ENCODE measurements at places on chromosomes 12 and 14.

GRCh38 chr14:89332031-89332430, 85.0 kb downstream of the FOXN3 start:
- no peak for DNase-seq

DNA sequence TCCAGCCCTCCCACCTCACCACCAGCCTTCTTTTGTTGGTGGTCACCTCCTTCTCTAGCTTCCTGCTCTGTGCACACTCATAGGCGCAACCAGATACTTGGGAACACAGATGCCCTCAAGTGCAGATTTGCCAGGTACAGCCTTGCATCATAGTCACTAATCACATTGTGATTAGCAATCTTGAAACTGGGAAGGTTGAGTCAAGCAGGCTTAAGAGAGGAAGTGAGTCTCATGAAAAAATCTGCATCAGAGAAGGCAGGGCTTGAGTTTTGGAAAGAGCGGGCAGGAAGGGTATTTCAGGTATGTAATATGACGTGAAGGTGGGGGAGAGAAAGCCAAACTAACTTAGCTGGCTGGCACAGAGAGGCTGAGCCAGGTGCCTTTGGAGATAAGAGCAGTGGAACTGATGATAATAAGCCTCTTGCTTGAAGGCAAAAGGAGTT, 2.7 kb upstream of the RABGGTA start:
- DNase-seq = no peak

- DNase-seq = no peak
These were observed 23.1 kb downstream of the EXD2 start for GRCh38 chr14:69214393-69214792.

GRCh38 chr12:18798535-18799361, 60.8 kb downstream of the CAPZA3 start:
- no peak for DNase-seq

GRCh38 chr12:29113101-29113500, 36.0 kb upstream of the FAR2 start:
- no peak for DNase-seq

GRCh38 chr14:100128688-100129087, 30.8 kb downstream of the DEGS2 start:
- no peak for DNase-seq

GRCh38 chr14:63523735-63524426, 19.3 kb downstream of the PPP2R5E start:
- no peak for DNase-seq

GRCh38 chr14:75911883-75912282, 69.9 kb downstream of the TGFB3 start:
- no peak for DNase-seq

DNA sequence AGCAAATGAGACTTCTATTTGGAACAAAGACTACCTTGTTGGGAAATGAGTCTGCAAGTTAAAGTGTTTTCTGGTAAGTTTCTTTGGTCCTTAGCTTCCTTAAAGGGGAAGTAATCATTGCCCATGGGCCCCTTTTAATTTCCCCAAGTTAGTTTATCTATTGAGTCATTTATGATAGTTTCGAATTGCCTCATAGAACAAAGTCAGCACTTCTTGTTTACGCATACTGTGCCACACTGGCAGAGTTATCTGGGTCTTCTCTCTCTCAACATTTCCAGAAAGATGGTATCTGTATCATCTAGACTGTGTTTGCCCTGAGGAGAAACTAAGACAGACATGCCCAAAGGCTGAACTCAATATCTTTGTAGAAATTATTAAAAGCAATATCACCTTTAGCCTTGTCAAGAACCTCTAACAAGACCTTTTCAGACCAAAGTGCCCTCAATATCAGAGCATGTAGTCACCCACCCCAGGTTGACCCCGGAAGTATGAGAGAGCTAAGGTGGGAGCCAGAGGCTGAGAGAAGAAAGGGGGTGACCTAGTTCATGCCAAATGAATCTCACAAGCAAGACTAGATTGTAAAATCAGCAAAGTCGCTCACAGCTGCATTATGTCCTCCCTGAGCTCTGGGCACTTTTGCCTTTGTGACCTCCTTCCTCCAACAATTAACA, 40.0 kb downstream of the GPR65 start:
- no peak for DNase-seq

- no peak for DNase-seq
These were observed 198.2 kb upstream of the CNOT2 start for GRCh38 chr12:70045036-70045435.

GRCh38 chr12:8876887-8877286, 37.4 kb upstream of the PHC1 start:
- DNase-seq = no peak

DNA sequence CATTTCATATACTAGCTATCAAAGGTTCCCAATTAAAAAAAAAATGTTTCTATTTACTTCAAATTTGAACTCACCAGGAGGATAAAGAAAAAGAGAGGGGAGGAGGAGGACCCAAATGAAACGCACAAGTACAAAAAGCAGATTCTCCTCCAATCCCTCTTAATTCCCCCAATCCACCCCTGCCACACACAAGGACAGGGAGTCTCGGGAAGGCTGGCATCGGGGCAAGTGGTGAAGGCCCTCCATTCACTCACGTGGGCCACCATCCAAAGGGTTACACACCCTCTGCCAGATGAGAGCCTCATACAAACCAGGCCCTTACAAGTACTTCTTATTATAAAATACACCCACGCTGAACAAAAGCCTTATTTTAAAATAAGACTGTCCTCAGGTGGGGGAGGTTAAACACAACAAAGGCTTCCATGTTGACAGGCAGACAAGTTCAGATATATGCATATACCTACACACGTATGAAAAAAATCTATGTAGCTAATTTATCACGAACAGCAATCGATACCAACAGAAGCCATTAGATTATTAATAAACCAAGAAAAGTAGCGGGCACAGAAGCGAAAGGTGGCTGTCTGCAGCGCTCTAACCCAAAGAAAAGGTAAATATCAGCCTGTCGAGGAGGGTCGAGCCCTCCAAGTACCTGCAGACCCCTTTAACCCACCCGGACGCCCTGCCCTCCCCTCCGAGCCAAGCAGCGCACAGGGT, 1.5 kb downstream of the ATP2B1 start:
- DNase-seq = peak; percentile 48

DNA sequence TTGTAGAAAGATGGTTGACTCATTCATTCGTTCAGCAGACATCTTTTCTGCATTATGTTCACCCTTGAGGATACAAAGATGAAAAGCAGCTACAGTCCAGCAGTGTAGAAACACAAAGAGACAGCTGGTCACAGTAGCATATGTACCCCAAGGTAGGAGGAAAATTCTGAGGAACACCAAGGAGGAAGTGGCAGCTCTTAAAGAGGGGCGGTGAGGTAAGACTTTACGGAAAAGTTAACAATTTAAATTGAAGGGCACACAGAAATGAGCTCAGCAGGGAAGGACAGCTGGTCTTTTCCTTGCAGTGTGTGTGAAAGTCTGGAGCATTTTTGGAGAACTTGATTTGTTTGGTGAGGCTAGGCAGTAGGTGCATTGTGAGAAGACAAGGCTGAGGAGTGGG, 3.5 kb downstream of the SLC35E3 start:
- DNase-seq = no peak

- peak; percentile 90 for DNase-seq
These were observed 1.0 kb upstream of the ERC1 start for GRCh38 chr12:989751-990660.

GRCh38 chr12:90250042-90250441, 541.4 kb upstream of the ATP2B1 start:
- no peak for DNase-seq

Data from kidney (tissue), 22 donors.